Suppressor macrophage treated with lipopolysaccharide for 4 hours (primary cell): ENCODE measurements at places on chromosomes 16 and 17.

DNA sequence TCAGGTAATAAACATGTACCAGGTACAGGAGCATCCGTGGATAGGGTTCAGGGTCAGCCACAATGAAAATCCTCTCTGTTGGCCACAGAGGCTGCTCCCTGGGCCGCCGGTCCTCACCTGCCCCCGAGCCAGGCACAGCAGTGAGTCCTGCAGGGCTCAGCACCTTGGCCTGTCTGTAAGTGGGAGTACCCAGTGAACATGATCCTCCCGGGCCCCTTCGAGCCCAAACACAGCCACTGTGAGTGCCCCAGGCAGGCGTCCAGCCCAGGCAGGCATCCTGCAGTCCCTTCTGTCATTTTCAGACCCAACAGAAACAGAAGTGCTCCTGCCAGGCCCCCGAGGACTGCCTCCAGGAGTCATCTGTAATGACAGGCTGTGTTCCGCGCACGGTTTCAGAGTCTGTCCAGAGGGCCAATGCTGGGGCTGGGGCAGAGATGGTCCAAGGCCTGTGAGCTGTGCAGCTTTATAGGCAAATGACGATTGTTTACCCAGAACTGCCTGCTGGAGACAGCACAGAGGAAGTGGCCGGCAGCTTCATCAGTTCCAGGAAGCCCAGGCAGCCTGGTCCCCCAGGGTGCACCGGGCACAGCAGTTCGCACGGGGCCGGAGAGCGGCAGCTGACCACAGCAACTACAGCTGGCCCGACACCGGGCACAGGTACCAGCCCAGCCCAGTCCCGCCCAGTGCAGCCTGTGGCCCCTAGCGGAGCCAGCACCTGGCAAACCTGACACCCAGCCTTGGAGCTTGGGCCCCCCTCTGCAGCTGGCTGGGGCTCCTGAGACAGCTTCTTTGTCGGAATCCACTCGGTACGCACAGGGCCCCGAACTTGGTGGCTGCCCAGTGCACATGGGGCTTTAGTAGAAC is 13.2 kb downstream of the SLC7A5 start:
- DNase-seq = peak; percentile 70

DNA sequence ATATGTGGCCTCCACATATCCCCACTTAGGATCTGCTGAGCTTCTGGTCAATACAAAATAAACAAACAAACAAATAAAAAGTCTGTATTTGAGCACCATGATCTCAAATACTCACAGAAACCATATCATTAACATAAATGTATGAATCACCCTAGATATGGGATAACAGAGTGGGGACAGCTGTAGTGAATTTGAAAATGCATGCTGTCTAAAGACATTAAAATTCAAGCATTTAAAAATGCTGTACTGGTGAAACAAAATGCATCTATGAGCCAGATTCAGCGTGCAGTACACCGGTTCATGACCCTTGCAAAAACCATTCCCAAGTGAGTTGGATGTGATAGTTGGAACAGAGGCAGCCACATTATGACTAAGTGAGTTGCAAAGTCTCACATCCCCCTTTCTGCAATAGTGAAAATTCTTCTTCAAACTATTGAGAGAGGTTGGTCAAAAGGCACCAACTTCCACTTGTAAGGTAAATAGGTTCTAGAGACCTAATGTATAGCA is 12.3 kb downstream of the GRIN2A start:
- no peak for DNase-seq

GRCh38 chr17:68306819-68307218 is 15.5 kb downstream of the ARSG start:
- no peak for DNase-seq

- DNase-seq = no peak
Measured at GRCh38 chr16:22425036-22425801, 50.8 kb upstream of the CDR2 start.

DNA sequence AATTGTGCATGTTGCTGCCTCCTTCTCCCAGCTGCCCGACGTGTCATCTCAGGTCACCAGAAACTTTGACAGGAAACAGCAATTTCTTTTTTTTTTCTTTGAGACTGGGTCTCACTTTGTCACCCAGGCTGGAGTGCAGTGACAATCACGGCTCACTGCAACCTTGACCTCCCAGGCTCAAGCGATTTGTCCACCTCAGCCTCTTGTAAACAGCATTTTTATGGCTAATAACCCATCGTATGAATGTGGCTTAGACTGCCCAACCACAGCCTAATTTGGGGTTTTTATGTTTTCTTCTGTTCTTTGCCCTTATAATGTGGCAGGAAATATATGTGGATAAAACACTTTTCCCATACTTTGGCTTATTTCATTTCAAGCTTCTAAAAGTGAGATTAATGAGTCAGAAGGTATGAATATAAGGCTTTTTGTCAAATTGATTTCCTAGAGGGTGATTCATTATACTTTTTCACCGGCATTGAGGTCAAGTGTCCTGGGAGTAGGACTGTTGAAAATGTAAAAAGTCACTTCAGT is 31.0 kb upstream of the SLC5A10 start:
- DNase-seq = no peak

DNA sequence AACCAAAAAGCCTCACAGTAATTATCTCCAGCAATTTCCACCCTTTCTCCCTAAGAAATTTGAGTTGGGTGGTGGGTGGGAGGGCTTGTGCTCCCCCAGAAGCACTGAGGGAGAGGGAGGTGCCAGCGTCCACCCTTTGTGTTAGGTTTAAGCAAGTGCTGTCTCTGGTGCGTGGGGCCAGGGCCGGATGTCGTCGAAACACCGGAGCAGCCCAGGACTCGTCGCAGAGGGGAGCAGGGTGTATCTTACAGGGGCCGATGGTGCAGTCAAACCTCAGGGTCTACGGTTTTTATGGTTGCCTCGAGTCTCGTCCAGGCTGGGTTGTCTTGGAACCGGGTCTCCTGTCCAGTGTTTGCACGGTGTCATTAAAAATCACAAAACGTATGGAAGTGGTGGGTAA is 35.3 kb downstream of the METRNL start:
- no peak for DNase-seq

GRCh38 chr16:16037970-16038369 is 88.6 kb downstream of the ABCC1 start:
- no peak for DNase-seq

- no peak for DNase-seq
Measured at GRCh38 chr17:63929860-63930766, 2.0 kb downstream of the CD79B start.

GRCh38 chr16:59459806-59460205 is 725.7 kb upstream of the GOT2 start:
- no peak for DNase-seq

GRCh38 chr17:49224198-49224996 is 6.2 kb downstream of the PHOSPHO1 start:
- DNase-seq = no peak

- DNase-seq = no peak
Measured at GRCh38 chr17:77405867-77406732, 265.3 kb downstream of the SEC14L1 start.

DNA sequence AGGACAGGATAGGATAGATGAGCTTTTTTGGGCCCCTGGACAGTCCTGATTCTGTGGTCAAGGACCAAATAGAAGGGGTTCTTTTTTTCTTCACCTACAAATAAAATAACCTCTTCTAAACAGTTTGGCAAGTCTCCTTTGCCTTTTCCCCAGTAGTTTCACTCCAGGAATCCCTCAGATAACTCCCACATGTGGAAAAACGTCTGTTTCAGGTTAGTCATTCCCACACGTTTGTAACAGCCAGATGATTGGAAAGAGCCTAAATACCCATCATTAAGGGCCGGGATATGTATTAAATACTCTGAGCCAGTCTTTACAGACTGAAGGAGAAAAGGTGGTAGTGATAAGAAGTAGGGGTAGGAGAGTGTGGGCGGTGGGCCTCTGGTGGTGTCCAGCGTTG is 58.3 kb downstream of the PLD6 start:
- no peak for DNase-seq

DNA sequence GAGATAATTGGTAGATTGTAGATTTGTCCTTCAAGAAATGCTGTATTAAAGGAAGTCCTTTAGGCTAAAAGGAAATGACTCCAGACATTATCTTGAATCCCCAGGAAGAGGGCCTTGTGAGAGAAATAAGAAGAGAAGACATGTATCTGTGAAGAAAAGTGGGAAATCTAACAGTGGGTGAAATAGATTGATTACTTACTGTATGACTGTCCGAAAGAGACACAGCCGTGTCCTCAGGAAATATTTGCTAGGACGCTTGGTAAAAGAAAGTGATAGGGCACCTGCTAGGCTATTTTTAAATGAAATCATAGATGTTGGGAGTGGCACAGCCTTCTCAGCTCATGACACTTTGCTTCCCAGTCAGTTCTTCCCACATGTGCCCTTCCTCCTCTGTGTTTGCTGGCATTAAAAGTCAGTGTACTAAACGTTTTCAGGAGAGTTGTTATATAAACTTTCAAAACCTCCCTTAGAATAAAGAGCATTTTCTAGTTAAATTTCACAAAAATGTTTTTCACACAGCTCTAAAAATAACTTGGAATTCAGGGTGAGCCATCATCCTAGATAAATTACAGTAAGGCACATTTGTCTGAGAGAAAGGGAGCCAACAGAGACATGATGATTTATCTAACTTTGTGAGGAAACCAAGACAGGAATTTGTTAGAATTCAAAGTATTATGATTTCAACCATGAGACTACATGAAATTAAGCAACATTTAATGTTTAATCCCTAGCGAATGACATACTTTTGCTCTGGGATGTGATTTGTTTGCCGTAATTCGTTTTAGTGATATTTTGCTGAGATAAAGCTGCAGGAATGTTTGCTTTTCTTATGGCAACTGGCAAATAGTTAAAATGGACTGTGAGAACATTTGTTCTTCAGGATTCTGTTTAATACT is 35.0 kb downstream of the DHRS7B start:
- no peak for DNase-seq

GRCh38 chr17:4559966-4560365 is 411 bp downstream of the GGT6 start:
- no peak for DNase-seq

GRCh38 chr16:15519790-15520189 is 85.4 kb downstream of the BMERB1 start:
- no peak for DNase-seq

- DNase-seq = peak; percentile 93
Measured at GRCh38 chr17:78412403-78412802, 34.0 kb downstream of the PGS1 start.
